ENCODE measurements at places on chromosomes 3 and 15. TPM values are rescaled to one million over a fixed set of nuclear protein-coding genes. Genes with fewer than 3 reads are reported as not detected.

The THSD4 gene
- polyA plus RNA-seq, result 96.3 TPM

GRCh38 chr15:77497110-77497737 lies 76.5 kb downstream of the HMG20A start:
- no peak for DNase-seq

The TLNRD1 gene
- polyA plus RNA-seq, result 7.6 TPM

DNA sequence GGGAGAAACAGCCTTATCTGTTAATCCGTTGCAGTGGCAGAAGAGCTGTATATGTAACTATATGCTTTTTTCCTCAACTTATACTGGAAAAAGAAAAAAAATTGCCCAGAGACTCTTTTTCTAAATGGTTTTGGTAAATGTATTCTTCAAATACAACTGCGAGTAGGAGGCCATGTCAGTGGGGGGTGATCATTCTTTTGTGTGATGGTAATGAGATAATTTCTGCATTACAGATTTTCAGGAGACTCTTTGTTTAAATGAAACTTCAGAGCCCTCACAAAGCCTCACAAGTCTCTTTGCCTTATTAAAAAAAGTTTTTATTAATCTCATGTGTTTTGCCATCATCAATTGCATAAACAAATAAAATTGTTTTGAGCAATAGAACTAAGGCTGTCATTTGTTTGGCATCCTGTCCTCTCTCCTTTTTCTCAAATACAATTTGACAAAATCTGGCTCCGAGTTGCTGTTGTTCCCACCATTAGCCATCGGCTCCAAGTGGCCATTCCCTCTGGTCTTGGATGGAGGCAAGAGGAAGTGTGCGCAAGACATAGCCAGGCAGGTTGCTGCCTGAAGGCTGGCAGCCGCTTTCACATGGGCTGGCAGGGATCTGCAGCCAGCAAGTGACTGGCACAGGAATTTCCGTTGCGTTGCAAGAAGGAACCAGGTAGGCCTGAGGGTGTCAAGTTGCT lies 116.7 kb downstream of the FNDC3B start:
- no peak for DNase-seq

GRCh38 chr3:64082411-64082810 lies 59.1 kb upstream of the PSMD6 start:
- no peak for DNase-seq

GRCh38 chr3:30681649-30682211 lies 75.3 kb downstream of the TGFBR2 start:
- DNase-seq, result no peak

DNA sequence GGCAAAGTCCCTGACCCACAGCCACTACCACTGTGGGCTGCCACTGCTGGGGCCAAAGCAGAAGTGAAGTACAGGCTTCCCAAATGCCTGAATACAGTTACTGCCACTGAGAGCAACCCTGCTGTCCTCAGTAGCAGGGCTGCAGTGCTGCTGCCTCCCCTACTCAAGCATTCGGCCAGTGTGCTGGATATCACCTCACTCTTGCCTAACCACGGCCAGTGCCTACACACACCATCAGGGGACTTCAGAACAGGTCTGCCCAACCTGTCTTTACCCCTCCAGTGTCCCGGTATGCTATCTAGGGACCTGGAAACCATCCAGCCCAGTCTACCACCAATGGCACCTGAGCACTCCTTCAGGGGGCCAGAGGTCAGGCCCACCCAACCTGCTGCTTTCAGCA lies 261.5 kb upstream of the COL8A1 start:
- DNase-seq, result no peak

GRCh38 chr3:156750191-156750873 lies 75.8 kb upstream of the LEKR1 start:
- DNase-seq, result no peak

- no peak for DNase-seq
Measured at GRCh38 chr3:195150181-195151118, 120.5 kb downstream of the XXYLT1 start.

DNA sequence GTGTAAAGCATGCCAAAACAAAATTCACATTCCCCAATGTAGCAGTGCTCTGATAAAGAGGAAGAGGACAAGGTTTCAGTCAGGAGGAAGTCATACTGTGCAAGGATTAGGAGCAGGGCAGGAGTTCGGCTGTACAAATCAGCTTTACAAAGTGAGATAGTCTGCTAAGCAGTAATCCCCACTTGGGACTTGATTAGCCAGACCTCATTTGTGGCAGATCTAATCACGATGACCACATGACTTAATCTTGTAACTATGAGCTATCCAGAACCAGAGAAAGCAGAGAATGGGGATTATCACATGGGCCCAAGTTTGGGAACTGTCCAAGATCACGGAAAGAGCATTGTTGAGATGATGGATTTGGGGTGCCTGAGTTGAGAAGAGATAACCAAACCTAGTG lies 7.8 kb downstream of the DCBLD2 start:
- no peak for DNase-seq

DNA sequence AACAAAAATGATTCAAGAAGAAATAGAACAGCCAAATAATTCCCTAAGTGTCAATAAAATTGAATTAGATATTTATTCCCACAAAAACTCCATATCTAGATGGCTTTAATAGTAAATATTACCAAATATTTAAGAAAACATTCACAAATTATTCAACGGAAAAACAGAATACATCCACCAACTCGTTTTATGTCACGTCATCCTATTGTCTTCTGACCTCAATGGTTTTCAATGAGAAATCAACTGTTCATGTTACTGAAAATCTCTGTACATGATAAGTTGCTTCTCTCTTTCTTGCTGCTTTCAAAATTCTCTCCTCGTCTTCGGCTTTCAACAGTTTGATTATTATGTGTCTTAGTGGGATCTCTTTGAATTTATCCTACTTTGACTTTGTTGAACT lies 17.1 kb upstream of the FBXL2 start:
- DNase-seq, result no peak

GRCh38 chr3:120498556-120499346 lies 48.0 kb upstream of the FSTL1 start:
- DNase-seq, result peak; percentile 63

The ZNF80 gene
- 0.08 TPM for polyA plus RNA-seq

DNA sequence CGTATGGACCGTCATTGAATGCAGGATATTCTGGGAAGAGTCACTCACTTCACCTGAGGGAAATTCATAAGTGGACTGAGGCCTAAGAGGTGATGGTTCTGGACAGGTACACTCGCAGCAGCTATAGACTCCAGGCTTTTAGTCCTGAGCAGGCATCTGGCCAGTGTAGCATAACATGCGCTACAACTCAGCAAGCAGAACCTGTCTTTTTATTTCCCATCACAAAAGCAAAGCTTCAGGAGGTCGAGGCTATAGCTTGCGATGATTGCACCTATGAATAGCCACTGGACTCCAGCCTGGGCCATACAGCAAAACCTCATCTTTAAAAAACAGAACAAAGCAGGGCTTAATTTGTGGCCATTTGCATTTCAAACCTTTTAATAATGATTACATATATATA lies 185.8 kb downstream of the KCNH8 start:
- no peak for DNase-seq

The SLC6A11 gene
- 0.09 TPM for polyA plus RNA-seq

- DNase-seq, result no peak
Measured at GRCh38 chr15:88873786-88874185, 21.6 kb downstream of the HAPLN3 start.

DNA sequence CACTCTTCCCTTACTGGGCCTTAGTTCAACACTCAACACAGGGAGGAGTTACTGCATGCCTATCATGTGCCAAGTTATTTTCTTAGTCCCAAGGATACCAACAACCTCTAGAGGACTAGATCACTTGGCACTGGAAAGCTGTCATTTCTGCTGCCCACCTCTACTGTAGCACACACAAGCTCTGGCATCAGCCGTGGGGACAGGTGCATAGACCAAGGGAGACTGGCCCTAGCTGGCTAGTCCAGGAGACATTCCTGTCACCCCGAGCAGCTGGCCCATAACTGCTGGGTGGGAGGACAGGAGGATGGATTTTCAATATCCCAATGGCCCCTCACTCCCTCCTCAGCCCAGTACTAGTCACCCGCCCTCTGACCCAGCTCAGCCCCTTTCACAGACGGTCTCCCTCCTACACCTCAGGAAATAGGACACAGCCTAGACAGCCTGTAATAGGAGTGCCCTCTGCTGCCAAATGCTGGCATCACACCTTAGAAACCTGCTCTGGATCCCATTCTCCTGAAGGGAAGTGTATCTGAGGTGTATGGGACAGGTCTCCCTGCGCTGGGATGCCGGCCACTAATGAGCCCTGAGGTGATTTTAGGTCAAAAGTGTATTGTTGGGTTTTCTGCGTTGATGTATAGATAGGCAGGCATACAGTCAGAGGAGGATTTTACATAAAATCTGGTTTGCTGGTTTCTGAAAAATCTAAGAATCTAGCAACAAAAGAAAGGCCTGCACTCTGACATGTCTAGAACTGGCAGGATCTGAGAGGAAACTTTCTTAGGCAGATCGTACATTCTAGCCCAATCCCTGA lies 3.4 kb upstream of the DZIP1L start:
- peak; percentile 33 for DNase-seq

The ARL13B gene
- 16.7 TPM for polyA plus RNA-seq

DNA sequence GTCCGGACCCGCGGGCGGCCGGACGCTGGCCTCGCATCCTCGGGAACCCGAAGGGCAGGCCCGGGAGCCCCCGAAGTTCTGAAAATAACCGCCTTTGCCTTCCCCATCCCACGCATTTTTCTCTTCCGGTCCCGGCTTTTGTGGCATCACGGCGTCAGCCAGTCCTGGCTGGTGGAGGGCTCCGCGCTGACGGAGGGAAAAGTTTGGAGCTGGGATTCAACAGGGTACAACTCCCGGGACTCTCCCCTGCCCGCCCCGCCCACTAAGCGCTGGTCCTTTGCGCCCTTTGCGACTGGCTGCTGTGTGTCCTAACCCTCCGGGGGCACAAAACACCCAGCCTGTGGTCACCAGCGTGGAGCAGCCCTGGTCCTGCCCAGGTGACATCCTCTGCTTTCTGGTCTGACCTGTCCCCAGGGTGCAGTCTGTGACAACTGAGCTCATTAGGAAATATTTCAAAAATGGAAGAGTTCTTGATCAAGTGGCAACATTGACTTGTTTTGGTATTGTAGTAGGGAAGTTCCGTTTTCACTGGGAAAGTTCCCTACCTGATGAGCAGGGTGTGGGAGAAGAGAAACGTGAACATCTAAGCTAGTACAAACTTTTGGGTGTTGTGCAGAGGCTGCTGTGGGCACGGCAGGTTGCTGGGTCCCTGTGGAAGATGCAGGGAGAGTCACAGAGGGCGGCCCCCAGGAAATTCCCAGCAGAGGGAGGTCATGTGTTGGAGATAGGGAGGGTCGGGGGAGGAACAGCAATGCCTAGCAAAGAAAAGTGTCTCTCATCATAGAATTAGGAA lies 775 bp downstream of the ARNT2 start:
- no peak for DNase-seq

DNA sequence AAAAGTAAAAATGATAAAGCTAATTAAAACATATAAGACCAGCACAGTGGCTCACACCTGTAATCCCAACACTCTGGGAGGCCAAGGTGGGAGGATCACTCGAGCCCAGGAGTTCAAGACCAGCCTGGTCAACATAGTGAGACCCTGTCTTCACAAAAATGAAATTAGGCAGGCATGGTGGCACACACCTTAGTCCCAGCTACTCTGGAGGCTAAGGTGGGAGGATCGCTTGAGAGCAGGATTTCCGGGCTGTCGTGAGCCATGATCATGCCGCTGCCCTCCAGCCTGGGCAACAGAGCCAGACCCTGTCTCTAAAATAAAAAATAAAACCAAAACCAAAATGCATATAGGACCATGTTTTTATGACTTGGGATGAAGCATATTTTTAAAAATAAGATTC lies 4.8 kb upstream of the PRSS50 start:
- DNase-seq, result no peak

DNA sequence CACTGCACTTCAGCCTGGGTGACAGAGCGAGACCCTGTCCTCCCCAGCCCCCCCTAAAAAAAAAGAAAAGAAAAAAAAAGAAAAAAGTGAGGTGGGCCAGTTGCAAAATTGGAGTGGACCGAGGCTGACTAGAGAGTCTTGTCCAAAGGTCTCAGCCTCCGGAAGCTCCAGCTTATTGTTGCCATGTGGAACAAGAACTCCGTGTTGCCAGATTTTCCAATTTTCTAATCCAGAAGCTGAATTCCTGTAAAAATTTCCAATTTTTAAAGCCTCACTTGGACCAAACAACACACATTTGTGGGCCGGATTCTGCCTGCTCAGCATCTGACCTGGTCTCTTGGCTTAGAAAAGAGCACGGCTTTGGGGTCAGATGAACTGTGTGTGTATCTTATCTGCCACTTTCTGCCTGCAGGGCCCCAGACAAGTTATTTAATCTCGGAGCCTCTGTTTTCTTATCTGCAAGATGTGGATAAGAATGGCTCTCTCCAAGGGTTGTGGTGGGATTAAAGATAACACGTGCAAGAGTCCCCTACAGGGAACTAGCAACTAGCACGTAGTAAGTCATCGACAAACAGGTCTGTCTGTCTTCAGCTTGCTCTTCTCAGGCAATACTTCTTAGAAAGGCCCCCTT lies 73.7 kb upstream of the TLE3 start:
- no peak for DNase-seq

DNA sequence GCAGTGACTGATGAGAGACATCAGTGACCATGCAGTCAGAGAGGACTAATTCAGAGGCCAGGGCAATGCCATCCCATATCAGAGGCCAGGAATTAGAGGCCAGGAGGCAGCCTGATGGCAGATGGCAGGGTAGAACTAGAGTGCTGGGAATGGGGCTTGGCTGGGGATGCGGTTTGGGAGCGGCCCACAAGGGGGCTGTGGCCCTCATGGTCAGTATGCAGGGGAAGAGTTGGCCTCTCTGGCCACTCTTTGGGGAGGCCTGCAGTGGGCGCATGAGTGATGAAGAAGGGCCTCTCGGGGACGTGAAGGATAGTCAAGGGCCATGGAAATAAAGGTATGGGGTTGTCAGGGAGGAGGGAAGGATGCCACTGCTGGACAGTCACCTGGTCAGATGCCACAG lies 101.7 kb downstream of the EEFSEC start:
- no peak for DNase-seq

DNA sequence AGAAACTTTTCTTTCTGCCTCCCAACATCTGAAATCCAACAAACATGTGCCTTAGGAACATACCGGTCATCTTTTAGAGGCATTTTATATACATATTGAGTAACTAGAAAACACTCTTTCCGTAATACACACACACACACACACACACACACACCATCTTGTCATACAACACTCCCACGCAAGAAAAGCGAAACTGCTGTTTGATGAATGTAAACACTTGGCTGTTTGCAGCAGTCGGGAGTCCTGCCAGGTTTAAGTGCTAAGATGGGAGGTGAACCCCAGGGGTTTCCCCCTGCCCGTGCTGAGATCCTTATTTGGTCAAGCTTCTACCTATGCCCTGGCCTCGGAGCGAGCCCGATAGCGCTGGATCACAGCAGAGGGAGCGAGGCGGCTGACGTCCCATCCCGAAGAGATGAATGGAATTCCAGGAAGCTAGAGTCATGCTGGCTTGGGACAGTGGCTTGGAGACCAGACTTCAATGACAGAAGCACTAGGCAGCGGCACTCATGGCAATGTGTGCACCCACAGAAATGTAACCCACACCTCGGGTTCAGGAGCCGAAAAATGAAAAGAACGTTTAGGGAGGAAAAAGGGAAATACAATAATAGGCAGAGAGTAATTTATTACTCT lies 1.3 kb upstream of the THBS1 start:
- DNase-seq, result no peak
